ENCODE measurements at places on chromosomes 3 and 15.

GRCh38 chr3:71251156-71251775 lies 332.3 kb downstream of the FOXP1 start:
- DNase-seq, result no peak

DNA sequence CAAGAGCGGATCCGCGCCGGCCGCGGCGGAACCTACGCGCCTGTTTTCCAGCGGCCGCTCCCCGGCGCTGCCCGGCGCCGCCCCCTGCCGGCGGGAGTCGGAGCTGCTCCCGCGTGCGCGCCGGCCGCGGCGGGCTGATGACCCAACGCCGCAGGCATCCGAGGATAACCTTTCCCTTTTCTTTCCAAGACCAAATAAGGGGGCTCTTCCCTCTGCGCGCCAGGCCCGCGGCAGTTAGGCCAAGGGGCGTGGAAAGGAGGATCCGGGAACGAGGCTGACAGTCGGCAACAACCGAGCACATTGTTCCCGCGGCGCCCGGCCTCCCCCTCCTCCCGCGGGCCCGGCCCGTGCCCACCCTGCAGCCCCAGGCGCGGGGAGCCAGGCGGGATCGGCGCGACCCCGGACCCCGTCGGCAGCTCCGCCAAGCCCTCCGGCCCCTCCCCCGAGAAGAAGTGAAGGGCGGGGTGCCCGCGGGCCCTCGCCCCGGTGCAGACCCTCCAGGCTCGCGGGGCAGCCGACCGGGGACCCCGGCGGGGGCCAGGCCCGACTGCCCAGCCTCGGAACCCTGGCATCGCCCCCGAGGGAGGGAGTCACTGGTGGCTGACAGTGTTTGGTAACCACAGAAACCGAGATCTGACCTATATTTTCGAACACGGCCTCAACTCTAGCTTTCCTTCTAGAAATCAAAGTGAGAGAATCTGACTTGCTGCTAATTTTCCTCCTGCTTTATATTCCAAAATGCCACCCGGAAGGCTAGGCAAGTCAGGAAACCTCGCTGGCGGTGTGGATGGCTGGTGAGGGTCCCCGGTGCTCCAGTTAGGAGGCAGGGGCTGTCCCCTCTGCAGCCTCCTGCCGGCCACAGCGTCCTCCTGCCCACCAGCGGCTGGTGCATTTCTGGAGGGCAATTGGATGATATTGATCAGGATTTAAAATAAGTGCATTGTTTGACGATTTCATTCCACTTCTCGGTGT lies 45.6 kb upstream of the SYNM start:
- DNase-seq, result peak; percentile 53

- no peak for DNase-seq
Observed at GRCh38 chr3:106560451-106560966, 691.7 kb upstream of the CBLB start.

GRCh38 chr3:85081191-85081906 lies 122.6 kb downstream of the CADM2 start:
- no peak for DNase-seq

GRCh38 chr3:37808656-37809055 lies 53.0 kb upstream of the CTDSPL start:
- no peak for DNase-seq

DNA sequence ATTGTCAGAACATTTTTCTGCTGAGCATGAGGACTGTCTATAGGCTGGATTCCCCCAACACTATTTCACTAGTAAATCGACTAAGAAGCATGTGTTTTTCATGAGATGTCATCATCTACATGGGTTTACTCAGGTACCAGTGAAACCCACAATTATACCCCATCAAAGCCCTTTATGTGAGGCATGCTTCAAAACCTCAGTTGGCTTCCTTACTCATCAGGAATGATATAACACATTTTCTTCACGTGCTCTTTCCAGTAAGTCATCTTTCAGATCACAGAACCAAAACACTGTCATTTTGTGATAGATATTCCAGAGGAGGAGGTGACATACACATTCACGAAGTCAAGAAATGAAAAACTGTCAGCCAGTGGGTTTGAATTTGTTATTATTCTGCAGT lies 116.5 kb downstream of the ANO10 start:
- no peak for DNase-seq

GRCh38 chr3:69326855-69327300 lies 59.0 kb downstream of the FRMD4B start:
- DNase-seq, result peak; percentile 70

GRCh38 chr3:109118584-109118983 lies 650 bp upstream of the MORC1 start:
- no peak for DNase-seq

DNA sequence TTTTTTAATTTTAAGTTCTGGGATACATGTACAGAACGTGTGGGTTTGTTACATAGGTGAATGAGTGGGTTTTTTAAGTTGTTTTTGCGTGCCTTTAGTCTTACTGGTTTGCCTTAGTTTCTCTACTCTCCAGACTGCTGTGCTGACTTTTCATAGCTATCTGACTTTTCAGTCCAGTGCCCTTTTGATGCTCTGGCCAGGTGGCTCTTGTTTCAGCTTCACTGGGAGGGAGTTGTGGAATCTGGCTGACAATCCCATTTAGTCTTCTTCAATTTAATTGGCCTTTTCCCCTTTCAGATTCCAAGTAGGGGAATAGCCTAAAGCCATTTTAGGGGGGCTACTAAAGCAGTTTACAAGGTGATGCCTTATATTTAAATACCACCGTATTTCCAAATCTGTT lies 30.1 kb downstream of the FNDC3B start:
- DNase-seq, result no peak

DNA sequence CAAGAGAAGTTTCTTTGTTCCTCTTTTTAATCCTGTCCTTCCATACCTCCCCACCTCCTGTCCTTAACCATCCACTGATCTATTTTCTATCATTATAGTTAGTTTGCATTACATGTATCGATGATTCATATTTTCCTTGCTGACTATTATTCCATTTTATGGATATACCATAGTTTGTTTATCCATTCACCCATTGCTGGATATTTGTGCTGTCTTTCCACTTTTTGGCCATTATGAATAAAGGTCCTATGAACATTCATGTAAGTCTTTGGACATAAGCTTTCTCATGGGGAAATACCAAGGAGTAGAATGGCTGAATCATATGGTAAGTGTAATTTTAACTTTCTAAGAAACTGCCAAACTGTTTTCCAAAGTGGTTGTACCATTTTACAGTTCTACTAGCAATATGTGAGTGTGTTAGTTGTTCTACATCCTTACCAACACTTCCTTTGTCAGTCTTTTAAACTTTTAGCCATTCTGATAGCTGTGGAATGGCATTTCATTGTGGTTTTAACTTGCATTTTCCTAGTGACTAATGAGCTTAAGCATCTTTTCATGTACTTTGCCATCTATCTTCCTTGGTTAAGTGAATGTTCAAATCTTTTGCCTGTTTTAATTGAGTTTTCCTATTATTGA lies 11.7 kb downstream of the ATP6V1A start:
- peak; percentile 35 for DNase-seq

GRCh38 chr15:41506796-41507341 lies 6.8 kb downstream of the LTK start:
- DNase-seq, result no peak

- DNase-seq, result peak; percentile 36
Observed at GRCh38 chr3:111979434-111980038, 710 bp downstream of the ABHD10 start.

DNA sequence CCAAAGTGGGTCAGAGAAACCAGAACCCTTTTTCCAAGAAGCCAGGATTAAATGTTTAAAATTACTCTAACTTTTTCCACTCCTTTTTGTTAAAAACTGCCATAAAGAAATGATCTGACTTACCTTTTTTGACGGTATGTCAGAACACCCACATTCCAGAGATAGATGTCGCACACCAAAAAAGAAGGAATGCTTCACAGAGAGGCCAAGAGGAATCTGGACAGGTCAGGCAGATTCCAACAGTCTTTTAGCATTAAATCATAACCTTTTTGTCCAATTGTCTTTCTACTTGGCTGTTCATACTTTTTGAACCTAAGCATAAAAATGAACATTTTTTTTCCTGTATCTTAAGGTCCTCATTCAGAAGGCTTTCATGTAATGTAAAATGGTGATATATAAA lies 846.9 kb downstream of the NSUN3 start:
- no peak for DNase-seq

DNA sequence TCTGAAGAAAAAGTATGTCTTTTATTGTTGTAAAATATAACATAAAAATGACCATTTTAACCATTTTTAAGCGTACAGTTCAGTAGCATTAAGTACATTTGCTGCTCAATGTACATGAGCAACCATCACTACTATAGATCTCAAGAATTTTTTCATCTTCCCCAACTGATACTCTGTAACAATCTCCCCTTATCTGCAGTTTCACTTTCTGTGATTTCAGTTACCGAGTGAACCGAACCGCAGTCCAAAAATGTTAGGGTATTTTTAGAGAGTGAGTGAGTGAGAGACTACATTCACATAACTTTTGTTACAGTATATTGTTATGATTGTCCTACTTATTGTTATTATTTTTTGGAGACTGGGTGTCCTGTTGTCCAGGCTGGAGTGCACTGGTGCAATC lies 9.0 kb upstream of the SLC25A26 start:
- DNase-seq, result no peak

GRCh38 chr15:82186719-82187406 lies 75.7 kb downstream of the EFL1 start:
- DNase-seq, result peak; percentile 66

DNA sequence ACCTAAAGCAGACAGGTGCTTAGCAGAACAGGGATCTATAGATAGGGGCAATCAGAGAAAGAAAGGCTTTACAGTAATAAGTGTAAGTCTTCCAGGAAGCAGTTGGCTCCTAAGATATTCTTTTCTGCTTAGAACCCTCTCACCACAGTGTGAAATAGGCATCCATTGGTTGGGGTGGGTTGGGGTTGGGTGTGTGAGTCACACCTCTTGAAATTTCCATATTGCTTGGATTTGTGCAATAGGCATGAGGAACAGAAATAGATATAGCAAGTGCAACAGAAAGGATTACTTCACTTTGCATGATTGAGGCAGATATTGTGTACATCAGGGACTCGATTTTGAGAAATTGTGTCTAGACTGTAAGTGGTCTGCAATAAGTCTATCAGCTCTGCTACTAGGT lies 200.1 kb upstream of the GAP43 start:
- no peak for DNase-seq

GRCh38 chr3:134054881-134055280 lies 25.2 kb upstream of the SLCO2A1 start:
- no peak for DNase-seq

GRCh38 chr3:31882895-31883294 lies 98.2 kb downstream of the OSBPL10 start:
- DNase-seq, result no peak

DNA sequence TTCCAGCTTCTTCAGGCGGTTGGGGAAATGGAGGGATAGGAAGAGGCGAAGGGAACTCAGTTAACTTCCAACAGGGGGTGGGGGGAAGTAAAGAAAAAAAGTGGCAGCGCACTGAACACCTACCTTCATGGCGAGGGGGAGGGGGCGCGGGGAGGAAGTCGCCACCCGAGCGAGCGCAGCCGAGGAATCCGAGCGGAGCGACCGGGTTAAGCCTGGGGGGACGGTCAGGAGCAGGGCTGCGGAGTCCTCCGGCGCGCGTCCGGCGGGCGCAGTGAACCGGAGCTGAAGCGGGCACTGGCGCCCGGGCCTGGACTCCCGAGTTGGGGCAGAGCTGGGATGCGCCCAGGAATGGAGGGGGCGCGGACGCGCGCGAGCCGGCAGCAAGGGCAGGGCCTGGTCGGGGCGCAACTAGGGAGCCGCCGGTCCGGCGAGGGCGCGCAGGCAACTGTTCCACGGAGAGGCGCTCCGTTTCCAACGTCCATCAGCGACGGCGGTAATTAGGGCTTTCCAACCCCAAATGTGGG lies at the start of gene WNT5A:
TSS of gene WNT5A (minus strand) at position 450 of the 524 bp plus-strand sequence. CDS start at position 129, 321 bp downstream.
- DNase-seq, result no peak

DNA sequence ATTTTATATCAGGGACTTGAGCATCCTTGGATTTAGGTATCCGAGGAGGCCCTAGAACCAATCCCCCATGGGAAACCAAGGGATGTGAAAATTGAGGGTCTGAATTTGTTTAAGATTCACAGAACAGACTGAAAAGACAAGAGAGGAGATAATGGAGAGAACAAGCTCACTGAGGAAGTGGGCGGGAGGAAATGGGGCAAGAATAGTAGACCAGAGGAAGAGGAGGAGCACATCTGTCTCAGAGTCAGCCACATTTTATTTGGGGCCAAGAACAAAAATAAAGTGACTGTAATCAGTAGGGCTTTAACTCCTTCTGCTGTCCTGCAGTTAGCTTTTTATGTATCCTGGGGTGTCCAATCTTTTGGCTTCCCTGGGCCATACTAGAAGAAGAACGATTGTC lies 63.8 kb downstream of the BLM start:
- DNase-seq, result peak; percentile 1

DNA sequence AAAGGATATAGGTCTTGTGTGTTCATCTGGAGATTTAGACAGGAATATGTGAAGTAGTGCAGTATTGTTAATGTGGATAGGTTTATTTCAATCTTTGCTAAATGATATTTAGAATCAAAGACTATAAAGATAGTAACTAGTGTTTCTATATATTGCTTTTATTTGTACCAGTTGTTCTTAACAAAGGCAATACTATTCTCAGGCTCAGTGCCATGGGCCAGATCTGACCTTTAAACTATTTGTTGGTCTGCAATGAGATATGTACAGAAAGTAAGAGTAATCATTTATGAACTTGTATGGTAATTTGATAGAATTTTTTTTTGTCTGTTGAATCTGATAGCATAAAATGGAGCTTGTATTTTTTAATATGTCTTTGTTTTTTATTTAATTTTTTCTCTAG lies 146.7 kb upstream of the AZI2 start:
- no peak for DNase-seq

DNA sequence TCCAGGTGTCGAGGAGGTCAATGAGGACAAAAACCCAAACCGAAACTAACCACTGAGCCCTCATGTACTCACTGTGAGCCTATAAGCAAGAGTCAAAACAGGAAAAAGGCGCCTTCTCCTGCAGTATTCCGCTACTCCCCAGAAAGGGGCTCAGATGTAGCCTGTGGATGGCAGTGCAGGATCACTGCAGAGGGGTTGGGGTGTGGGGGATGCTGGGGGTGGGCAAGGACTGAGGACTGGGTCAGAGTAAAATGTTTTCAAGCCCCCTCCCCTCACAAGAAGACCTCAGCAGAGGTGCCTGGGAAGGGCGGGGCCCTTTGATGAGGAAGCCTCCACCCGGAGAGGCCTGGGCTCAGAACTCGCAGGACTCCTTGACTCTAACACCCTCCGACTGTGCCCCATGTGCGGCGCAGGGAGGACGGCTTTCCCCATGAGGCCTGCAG lies 170.1 kb downstream of the OSBPL10 start:
- DNase-seq, result no peak

- no peak for DNase-seq
Observed at GRCh38 chr15:59657635-59658125, 365 bp upstream of the GTF2A2 start.

DNA sequence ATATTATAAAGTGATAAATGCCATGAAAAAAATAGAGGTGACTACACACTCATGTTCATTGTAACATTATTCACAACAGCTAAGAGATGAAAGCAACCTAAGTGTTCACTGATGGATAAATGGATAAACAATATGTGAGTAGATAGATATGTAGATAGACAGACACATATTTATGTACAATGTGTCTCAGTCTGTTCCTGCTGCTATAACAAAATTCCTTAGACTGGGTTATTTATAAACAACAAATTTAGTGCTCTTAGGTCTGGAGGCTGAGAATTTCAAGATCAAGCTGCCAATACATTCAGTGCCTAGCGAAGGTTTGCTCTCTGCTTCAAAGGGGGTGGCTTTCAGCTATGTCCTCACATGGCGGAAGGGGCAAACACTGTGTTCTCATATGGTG lies 312.5 kb downstream of the ZNF621 start:
- no peak for DNase-seq

GRCh38 chr3:11195201-11195600 lies 40.9 kb downstream of the HRH1 start:
- peak; percentile 89 for DNase-seq

- DNase-seq, result no peak
Observed at GRCh38 chr15:39106950-39107349, 473.9 kb upstream of the THBS1 start.
